Stimulated activated CD4-positive, alpha-beta T cell treated with anti-CD3 and anti-CD28 coated beads, Interleukin-4, amount 100 ng/mL, for 1 hour (primary cell): ENCODE measurements at places on chromosomes 16 and 17.

DNA sequence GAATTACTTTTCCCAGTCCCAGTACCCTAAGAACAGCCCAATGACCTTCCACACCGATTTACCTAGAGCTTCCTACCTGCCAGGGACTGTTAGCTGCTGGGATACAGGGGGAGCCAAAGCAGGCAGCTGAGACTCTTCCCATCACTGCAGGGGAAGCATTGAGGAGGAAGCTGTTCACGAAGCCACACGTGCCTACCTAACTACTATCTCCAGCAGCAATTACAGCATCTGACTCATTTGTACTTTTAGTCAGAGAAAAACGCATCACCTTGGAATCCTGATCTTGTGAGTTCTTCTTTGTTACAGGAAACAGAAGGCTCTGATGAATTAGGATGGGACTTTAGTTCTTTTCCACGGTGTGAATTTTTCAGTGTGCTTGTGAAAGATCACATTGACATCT lies 113.7 kb upstream of the DHX40 start:
- DNase-seq: no peak

GRCh38 chr17:41784207-41784744 lies 2.2 kb downstream of the JUP start:
- DNase-seq: no peak

GRCh38 chr16:11706180-11706742 lies 36.4 kb downstream of the TXNDC11 start:
- no peak for DNase-seq

GRCh38 chr16:50859628-50860360 lies 117.9 kb downstream of the CYLD start:
- no peak for DNase-seq
